IMR-90 (cell line): ENCODE measurements at places on chromosomes 5 and 9. TPM values are rescaled to one million over a fixed set of nuclear protein-coding genes. Genes with fewer than 3 reads are reported as not detected.
A peak's percentile ranks its signal among the peaks of the same experiment; 100 is the strongest.

The PRDM9 gene
- total RNA-seq = not detected in 2 replicates

GRCh38 chr5:157470631-157471030 lies 10.6 kb downstream of the NIPAL4 start:
- H3K36me3 ChIP-seq = peaks cover 4% of the 10 kb centered on the region
- no peaks in the 10 kb centered on the region for H3K27me3 ChIP-seq
- H3K4me3 ChIP-seq = no peak overlapping the region
- no peak overlapping the region for H3K27ac ChIP-seq
- peaks cover 9% of the 10 kb centered on the region; the same call in 1 of the 2 replicates for H3K4me1 ChIP-seq

The NR5A1 gene
- not detected in 2 replicates for total RNA-seq

DNA sequence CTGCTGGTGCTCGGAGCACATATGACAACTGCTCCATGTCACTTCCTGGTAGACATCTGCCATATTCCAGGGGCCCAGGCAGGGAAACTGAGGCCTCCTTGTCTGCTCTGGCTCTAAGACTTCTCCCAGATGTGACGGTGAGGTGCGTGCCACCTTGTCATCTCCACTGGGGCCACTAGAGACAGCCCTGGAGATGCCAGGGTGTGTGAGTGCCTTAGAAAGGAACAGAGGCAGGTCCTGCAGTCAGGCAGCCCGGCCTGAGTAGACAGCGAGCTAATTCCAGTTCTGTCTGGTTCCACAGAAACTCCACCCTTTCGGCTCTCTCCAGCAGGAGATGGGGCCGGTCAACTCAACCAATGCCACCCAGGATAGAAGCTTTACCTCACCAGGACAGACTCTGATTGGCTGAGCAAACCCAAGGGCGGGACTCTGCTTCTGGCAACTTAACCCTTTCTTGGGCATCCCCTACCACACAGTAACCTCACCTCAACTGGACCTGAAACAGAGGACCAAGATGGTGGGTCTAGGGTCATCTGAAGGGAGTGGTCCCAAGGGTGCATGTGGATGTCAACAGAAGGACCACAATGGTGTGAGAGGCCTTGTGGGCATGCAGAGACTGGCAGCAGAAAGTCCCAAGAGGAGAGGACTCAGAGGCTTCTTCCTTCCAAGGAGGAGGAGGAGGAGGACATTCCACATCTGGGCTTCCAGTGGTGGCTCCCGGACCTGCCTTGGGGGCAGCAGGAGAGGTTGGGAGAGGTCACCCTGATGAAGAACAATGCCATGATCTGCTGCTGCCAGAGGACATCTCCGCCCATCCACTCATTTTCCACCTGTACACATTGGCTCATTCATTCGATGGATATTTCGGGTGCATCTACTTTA lies 77.7 kb downstream of the RGS3 start:
- H3K27me3 ChIP-seq = no peaks in the 10 kb centered on the region
- no peaks in the 10 kb centered on the region for H3K4me1 ChIP-seq
- H3K27ac ChIP-seq = no peak overlapping the region; the same call in 1 of the 2 replicates

DNA sequence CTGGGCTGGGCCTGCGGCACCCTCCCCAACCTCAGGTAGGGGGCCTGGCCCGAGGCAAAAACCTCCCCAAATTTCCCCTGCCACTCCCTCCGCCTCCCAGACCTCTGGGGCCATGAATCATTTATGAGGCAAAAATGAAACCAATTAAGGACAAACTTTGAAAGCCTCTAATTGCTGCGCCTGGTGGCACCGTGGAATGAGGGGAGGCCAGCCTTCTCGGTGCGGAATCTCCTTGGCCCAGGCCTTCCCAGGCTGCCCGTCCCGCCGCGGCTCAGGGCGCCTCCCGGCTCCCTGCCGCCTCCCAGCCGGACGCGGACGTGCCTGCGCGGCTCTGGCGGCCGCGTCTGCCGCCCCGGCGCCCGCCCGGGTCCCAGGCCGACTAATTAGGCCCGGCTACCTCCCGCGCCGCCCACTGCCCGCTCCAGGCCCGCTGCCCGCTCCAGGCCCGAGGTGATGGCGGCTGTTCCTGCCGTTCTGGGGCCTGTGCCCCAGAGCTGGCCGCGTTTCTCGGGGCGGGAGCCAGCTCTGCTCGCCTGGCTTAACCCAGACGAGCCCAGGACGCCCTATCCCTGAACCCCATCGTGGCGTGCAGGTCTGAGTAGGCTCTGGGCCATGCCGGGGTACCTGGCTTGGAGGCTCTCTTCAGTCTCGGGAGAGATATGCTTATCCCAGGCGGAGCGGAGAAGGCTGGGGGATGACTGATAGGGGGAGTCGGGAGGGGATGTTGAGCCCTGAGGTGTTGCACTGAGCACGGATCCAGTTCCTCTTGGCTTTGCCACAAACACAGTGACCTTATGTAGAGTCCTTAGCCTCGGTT lies 20.1 kb downstream of the CXXC5 start:
- H3K27me3 ChIP-seq = no peaks in the 10 kb centered on the region
- H3K36me3 ChIP-seq = peaks cover 3% of the 10 kb centered on the region; the same call in 1 of the 2 replicates
- peak overlapping the region; percentile 90 for H3K27ac ChIP-seq
- H3K4me1 ChIP-seq = peaks cover 24% of the 10 kb centered on the region

GRCh38 chr5:59236448-59236847 lies 653.6 kb downstream of the RAB3C start:
- H3K27ac ChIP-seq = no peak overlapping the region
- no peak overlapping the region for H3K4me3 ChIP-seq
- no peaks in the 10 kb centered on the region for H3K4me1 ChIP-seq
- DNase-seq = no peak
- H3K27me3 ChIP-seq = no peaks in the 10 kb centered on the region; the same call in 1 of the 2 replicates

DNA sequence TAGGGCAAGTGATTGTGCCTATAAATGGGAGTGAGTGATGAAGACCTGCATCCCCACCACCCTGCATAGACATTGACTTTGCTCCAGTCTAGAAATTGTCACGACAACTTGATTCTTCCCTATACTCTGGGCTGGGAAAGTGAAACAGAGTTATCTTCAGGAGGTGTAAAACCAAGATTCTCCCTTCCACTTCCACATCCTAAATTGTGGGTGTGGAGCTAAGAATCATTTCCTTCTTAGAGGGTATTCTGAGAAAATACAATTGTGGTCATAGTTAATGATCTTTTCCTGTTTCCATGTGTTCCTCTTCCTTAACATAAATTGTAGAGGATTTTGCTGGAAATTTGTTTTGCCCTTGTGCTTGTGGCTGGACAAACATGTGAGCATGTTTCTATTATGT lies 96.8 kb upstream of the PJA2 start:
- H3K4me3 ChIP-seq = no peak overlapping the region
- no peak overlapping the region for H3K27ac ChIP-seq
- H3K36me3 ChIP-seq = no peaks in the 10 kb centered on the region
- no peak for DNase-seq
- H3K4me1 ChIP-seq = no peaks in the 10 kb centered on the region
- H3K27me3 ChIP-seq = no peaks in the 10 kb centered on the region
